Mesothelial cell of epicardium (in vitro differentiated cells): ENCODE measurements at places on chromosomes 2 and 18.

- no peaks in the 10 kb centered on the region for H3K27me3 ChIP-seq
- no peak overlapping the region for H3K27ac ChIP-seq
- H3K4me1 ChIP-seq, result peaks cover 4% of the 10 kb centered on the region
- no peak overlapping the region for H3K4me3 ChIP-seq
Observed at GRCh38 chr18:74110976-74111375, 36.7 kb downstream of the FBXO15 start.

- no peak overlapping the region for H3K27ac ChIP-seq
- no peak overlapping the region for H3K4me3 ChIP-seq
- H3K4me1 ChIP-seq, result peaks cover 16% of the 10 kb centered on the region
- H3K27me3 ChIP-seq, result no peaks in the 10 kb centered on the region
Observed at GRCh38 chr18:58315739-58316215, 271.8 kb downstream of the NEDD4L start.

DNA sequence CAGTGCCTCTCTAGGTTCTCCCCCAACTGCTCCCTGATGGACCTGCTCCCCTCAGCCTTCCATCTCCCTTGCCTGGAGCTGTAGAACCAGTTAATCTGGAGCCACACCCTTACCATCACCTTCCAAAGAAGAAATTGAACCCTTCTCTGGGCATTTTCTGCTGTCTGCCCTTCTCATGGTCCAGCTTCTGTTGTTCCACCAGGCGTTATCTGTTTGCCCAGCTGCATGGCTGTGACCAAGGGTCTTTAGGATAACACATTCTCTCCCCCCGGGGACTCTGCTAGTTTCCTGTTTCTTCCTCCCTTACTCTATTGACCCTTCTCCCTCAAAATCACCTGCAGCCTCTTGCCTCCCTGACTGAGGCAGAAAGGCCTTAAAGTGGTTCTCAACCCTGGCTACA lies 3.2 kb upstream of the ANKRD53 start:
- H3K36me3 ChIP-seq, result no peaks in the 10 kb centered on the region
- H3K4me3 ChIP-seq, result no peak overlapping the region
- H3K27ac ChIP-seq, result no peak overlapping the region
- H3K27me3 ChIP-seq, result peaks cover 33% of the 10 kb centered on the region
- H3K4me1 ChIP-seq, result peaks cover 26% of the 10 kb centered on the region

- no peaks in the 10 kb centered on the region for H3K27me3 ChIP-seq
- no peaks in the 10 kb centered on the region for H3K36me3 ChIP-seq
- H3K4me1 ChIP-seq, result no peaks in the 10 kb centered on the region
- H3K27ac ChIP-seq, result no peak overlapping the region
Observed at GRCh38 chr2:123644053-123644452, 381.0 kb upstream of the CNTNAP5 start.

DNA sequence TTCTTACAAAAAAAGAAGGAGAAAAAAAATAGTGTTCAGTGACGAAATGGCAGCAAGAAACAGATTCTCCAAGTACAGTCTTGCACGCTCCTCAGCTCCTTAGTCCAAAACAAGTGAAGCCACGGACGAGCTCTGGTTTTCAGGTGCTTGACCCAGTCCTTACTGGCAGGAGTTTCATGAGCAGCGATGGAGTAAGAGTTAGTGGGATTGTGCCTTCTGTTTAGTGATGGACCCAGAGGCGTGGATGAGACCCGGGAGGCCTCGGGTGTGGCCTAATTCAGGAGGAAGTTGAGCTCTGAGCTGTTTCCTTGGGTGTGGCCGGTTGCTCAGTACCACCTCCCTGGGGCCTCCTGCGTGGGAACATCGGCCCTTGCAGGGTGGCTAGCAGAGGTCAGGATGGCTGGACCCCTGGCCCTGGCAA lies 52.0 kb downstream of the KIF5C start:
- peaks cover 17% of the 10 kb centered on the region for H3K4me1 ChIP-seq
- DNase-seq, result no peak
- no peak overlapping the region for H3K27ac ChIP-seq
- H3K36me3 ChIP-seq, result no peaks in the 10 kb centered on the region
- no peak overlapping the region for H3K4me3 ChIP-seq
- no peaks in the 10 kb centered on the region for H3K27me3 ChIP-seq

GRCh38 chr18:25348386-25349130 lies 3.4 kb downstream of the ZNF521 start:
- H3K27ac ChIP-seq, result peak overlapping the region; percentile 96
- H3K36me3 ChIP-seq, result no peaks in the 10 kb centered on the region
- DNase-seq, result no peak
- peak overlapping the region; percentile 93 for H3K4me3 ChIP-seq
- H3K27me3 ChIP-seq, result peaks cover 6% of the 10 kb centered on the region
- peaks cover 36% of the 10 kb centered on the region for H3K4me1 ChIP-seq

DNA sequence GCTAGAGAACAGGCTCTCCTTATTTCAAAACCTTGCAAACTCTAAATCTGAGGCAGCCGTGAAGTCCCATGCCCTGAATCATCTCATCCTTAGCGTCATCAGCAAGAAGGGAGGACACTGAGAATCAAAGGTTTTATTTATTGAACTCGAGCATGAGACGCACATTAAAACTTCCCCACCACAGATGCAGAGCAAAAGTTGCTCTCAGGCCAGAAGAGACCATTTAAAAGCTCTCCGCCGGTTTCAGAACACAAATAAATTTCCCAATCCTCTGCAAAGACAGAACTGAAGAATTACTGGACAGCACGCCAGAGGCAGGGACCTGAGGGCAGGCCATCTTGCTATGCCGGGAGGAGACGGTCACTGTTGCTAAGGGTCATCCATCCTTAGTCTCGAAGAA lies 1.3 kb downstream of the AMMECR1L start:
- H3K27ac ChIP-seq, result peak overlapping the region; percentile 92
- H3K27me3 ChIP-seq, result no peaks in the 10 kb centered on the region
- no peak for DNase-seq
- peaks cover 28% of the 10 kb centered on the region for H3K4me1 ChIP-seq

- no peaks in the 10 kb centered on the region for H3K27me3 ChIP-seq
- no peak for DNase-seq
Observed at GRCh38 chr2:57693177-57693576, 353.4 kb upstream of the VRK2 start.
